ENCODE measurements at places on chromosomes 4 and X. TPM values are rescaled to one million over a fixed set of nuclear protein-coding genes. Genes with fewer than 3 reads are reported as not detected.
A peak's percentile ranks its signal among the peaks of the same experiment; 100 is the strongest.

The TKTL2 gene
- not detected for polyA plus RNA-seq

The SYP gene
- polyA plus RNA-seq, result 8.3 TPM

The FGFR3 gene
- 12.3 TPM for polyA plus RNA-seq

The TMPRSS11A gene
- polyA plus RNA-seq, result not detected

The LRBA gene
- 11.6 TPM for polyA plus RNA-seq

GRCh38 chr4:148540622-148541326 is 98.6 kb upstream of the NR3C2 start:
- DNase-seq, result no peak

- DNase-seq, result no peak
These were observed 32.0 kb upstream of the SGMS2 start for GRCh38 chr4:107792711-107793110.

- no peak for DNase-seq
These were observed 367.4 kb downstream of the UNC5C start for GRCh38 chr4:95181243-95181995.

DNA sequence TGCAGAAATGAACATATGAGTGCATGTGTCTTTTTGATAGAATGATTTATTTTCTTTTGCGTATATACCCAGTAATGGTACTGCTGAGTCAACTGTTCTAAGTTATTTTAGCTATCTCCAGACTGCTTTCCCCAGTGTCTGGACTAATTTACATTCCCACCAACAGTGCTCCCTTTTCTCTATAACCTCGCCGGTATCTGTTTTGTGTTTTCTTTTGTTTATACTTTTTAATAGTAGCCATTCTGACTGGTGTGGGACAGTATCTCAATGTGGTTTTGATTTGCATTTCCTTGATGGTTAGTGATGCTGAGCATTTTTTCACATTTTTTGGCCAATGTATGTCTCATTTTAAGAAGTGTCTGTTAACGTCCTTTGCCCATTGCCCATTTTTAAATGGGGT is 218.6 kb upstream of the KCNIP4 start:
- DNase-seq, result no peak

- peak; percentile 45 for DNase-seq
These were observed 95.1 kb downstream of the RASL11B start for GRCh38 chr4:52957220-52957686.

Measured in urinary bladder (tissue), 4 donors.